ENCODE measurements at places on chromosomes 1 and 21.
A peak's percentile ranks its signal among the peaks of the same experiment; 100 is the strongest.

- DNase-seq = no peak
These were observed 14.2 kb upstream of the SRSF4 start for GRCh38 chr1:29195881-29196291.

- DNase-seq = no peak
These were observed 56.0 kb downstream of the SASS6 start for GRCh38 chr1:100076744-100077143.

DNA sequence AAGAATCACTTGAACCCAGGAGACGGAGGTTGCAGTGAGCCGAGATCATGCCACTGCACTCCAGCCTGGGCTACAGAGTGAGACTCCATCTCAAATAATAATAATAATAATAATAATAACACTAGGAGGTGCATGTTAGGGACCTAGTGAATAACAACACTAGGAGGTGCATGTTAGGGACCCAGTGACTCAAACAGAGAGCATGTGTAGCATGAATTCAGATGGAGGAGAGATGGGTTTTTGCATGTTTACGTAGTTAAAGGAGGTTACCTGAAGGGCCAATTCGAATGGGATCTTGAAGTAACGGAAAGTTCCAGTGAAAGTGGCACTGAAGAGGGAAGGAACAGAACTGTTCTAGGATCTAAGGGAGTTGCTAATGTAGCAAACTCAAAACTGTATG lies 7.1 kb upstream of the KCNK1 start:
- no peak for DNase-seq

- no peak for DNase-seq
These were observed 54.9 kb upstream of the B3GALT2 start for GRCh38 chr1:193241132-193241827.

GRCh38 chr1:171902527-171902926 lies 61.2 kb downstream of the DNM3 start:
- no peak for DNase-seq

- no peak for DNase-seq
These were observed 33.6 kb upstream of the CAMSAP2 start for GRCh38 chr1:200704986-200705500.

DNA sequence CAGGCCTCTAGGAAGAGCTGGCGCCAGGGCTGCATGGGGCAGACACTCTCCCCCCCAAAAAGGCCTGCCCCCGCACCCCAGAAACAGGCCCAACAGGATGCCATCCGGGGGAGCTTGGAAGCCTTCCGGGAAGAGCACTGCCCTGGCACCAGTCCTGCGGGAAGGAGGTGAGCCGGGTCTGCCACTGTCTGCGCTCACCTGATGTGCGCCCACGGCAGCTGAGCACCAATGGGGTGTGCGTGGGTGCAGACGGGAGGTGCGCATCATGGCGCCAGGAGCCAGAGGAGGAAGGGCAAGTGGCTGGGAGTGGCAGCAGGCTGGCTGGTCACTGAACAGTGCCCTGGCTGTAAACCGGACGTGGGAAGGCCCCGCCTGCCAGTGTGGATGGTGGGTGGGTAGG lies 73.6 kb downstream of the CASZ1 start:
- no peak for DNase-seq

GRCh38 chr21:39218082-39218409 lies 34.8 kb upstream of the PSMG1 start:
- DNase-seq = peak; percentile 83

- no peak for DNase-seq
These were observed 9.4 kb downstream of the CR1L start for GRCh38 chr1:207654320-207654719.

DNA sequence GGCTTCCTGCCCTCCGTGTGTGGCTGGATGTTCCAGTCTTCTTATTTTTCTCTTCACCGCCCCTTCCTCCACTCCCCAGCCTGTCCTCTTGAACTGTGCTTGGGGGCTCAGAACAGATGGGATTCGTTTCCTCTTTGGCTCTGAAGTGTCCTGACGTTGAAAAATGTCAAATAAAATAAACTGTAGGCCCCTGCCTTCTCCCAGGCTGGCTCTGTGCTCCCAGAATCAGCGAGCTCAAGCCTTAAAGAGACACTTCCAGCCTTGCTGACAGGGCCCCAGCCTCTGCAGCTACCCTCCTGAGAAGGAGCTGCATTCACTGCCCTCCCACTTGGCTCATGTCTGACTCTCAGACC lies 104.2 kb upstream of the IPO9 start:
- no peak for DNase-seq

- DNase-seq = no peak
These were observed 170.0 kb upstream of the L1TD1 start for GRCh38 chr1:62024690-62025089.

GRCh38 chr1:15700508-15700907 lies 16.4 kb downstream of the PLEKHM2 start:
- no peak for DNase-seq

- no peak for DNase-seq
These were observed 34.5 kb upstream of the CD1D start for GRCh38 chr1:158146165-158146564.

DNA sequence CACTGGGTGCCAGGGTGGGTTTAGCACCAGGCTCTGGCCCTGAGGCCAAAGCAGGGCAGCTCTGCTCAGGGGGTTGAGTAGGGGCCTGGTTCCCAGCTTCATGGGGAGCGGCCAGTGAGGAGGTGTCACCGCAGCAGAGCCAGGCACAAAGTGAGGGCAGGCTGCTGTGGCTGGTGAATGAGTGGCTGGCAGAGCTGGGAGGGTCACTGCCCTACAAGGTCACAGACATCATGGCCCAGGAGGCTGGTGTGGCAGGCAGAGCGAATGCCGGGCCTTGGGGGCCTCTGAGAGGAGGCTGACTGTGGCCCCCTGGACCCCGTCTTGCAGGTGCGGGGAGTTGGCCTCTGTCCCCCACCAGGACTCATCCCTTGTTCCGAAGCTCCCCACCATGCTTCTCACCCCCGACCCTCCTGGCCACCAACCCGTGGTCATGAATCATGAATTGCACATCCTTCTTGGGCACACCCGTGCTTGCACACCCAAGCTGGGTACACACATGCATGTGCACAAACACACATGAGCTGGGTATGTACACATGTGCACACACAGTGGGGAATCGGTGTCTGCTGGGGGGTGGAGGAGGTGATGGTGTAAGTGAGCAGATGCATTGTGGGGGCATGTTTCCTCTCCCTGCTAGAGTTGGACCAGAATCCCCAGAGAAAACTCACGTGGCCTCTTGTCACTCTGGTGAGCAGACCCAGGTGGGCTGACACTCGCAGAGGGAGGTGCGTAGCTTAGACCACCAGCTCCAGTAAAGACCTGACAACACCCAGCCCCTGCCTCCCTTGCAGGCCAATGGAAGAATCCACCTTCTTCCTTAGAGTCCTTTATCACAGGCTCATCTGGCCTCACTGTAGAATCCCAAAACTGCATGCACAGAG lies 4.8 kb upstream of the GNB1 start:
- no peak for DNase-seq

GRCh38 chr1:96384611-96385010 lies 337.0 kb upstream of the PTBP2 start:
- no peak for DNase-seq

All from NCI-H146 (cell line).